ENCODE measurements at places on chromosomes 3 and 15. TPM values are rescaled to one million over a fixed set of nuclear protein-coding genes. Genes with fewer than 3 reads are reported as not detected.

Gene NCK1
- total RNA-seq = 35.3 TPM

Gene SNTN
- not detected for total RNA-seq

Gene ATP2B2
- total RNA-seq = not detected

Gene CCDC32
- 29.9 TPM for total RNA-seq

Gene KLHDC8B
- total RNA-seq = 1.5 TPM

- peaks cover 1% of the 10 kb centered on the region for H3K36me3 ChIP-seq
- peak; percentile 76 for DNase-seq
- H3K4me3 ChIP-seq = peak overlapping the region; percentile 4
- H3K27ac ChIP-seq = peak overlapping the region; percentile 66
- no peaks in the 10 kb centered on the region for H3K27me3 ChIP-seq
These were observed 185.8 kb upstream of the CFAP20DC start for GRCh38 chr3:59235634-59236012.

GRCh38 chr3:48347500-48347899 is 14.0 kb upstream of the SPINK8 start:
- DNase-seq = no peak
- H3K36me3 ChIP-seq = no peaks in the 10 kb centered on the region
- H3K4me3 ChIP-seq = no peak overlapping the region
- no peaks in the 10 kb centered on the region for H3K4me1 ChIP-seq
- peaks cover 30% of the 10 kb centered on the region for H3K27me3 ChIP-seq

DNA sequence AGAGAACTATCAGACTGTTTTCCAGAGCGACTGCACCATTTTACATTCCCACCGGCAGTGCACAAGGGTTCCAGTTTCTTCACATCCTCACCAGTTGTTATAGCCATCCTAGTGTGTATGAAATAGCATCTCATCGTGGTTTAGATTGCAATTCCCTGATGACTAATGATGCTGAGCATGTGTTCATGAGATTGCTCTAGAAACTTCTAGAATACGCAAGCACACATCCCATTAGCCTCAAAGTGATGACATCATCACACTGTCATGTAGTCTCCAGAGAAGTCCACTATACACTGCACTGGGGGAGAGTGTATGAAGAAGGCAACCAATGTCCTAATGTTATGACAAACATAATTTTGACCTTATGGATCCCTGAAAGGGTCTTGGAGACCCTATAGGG is 30.1 kb downstream of the FBLN2 start:
- H3K27me3 ChIP-seq = no peaks in the 10 kb centered on the region
- H3K4me3 ChIP-seq = no peak overlapping the region
- H3K27ac ChIP-seq = no peak overlapping the region

- H3K36me3 ChIP-seq = peaks cover 25% of the 10 kb centered on the region
- no peak for DNase-seq
- no peak overlapping the region for H3K4me3 ChIP-seq
- peaks cover 37% of the 10 kb centered on the region for H3K4me1 ChIP-seq
- H3K27me3 ChIP-seq = no peaks in the 10 kb centered on the region
- H3K27ac ChIP-seq = no peak overlapping the region
These were observed 20.2 kb downstream of the CNOT10 start for GRCh38 chr3:32705232-32705631.

DNA sequence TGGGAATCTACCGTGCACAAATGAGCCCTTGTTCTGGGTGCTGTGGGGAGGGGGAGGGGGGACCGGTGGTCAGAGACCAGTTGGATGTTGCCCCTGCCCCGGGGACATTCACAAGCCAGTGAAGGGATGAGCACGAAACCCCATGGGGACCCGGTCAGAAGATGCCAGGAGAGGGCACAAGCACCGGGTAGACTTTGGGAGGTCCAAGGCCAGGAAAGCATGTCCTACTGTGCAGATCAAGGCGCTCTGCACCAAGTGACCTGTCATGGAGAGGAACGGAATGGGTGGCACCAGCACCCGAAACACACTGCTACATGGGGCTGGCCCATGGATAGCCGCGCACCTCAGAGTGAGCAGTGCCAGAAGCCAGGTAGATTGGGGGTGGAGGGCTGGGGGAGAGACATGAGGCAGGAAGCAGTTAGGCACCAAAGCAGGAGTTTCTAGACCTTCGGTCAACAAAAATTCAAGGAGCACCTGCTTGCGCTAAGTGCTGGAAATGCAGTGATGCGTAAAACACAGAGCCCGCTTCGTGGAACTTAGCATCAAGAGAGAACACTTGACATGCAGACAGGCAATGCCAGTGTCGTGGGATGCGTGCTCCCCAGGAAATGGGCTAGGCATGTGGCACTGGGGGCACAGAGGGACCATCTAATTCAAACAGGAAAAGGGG is 99.1 kb downstream of the CPN2 start:
- DNase-seq = no peak
- H3K27ac ChIP-seq = no peak overlapping the region
- no peaks in the 10 kb centered on the region for H3K36me3 ChIP-seq
- no peaks in the 10 kb centered on the region for H3K27me3 ChIP-seq
- H3K4me3 ChIP-seq = no peak overlapping the region

DNA sequence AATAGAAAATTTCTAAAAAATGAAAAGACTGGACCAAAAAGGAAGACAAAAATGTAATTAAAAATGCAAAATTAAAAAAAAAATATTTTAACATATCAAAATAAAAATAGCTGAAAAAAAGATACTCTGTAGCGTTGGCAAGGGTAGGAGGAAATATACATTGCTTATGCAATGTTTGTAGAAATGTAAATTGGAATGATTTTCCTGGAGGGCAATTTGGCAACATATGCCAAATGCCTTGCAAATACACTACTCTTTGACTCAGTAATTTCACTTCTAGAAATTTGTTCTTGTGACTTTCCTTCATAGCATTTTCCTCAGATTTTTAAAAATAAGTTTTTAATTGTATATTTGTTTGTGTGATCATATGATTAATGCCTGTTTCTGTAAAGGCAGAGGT is 296.6 kb downstream of the ZNF621 start:
- H3K27me3 ChIP-seq = no peaks in the 10 kb centered on the region
- H3K4me3 ChIP-seq = no peak overlapping the region
- H3K4me1 ChIP-seq = no peaks in the 10 kb centered on the region
- H3K36me3 ChIP-seq = no peaks in the 10 kb centered on the region

- no peak for DNase-seq
- peaks cover 38% of the 10 kb centered on the region for H3K36me3 ChIP-seq
- peaks cover 3% of the 10 kb centered on the region for H3K27me3 ChIP-seq
- H3K4me1 ChIP-seq = peaks cover 24% of the 10 kb centered on the region
- no peak overlapping the region for H3K4me3 ChIP-seq
These were observed 7.8 kb downstream of the RPS17 start for GRCh38 chr15:82532383-82532990.

DNA sequence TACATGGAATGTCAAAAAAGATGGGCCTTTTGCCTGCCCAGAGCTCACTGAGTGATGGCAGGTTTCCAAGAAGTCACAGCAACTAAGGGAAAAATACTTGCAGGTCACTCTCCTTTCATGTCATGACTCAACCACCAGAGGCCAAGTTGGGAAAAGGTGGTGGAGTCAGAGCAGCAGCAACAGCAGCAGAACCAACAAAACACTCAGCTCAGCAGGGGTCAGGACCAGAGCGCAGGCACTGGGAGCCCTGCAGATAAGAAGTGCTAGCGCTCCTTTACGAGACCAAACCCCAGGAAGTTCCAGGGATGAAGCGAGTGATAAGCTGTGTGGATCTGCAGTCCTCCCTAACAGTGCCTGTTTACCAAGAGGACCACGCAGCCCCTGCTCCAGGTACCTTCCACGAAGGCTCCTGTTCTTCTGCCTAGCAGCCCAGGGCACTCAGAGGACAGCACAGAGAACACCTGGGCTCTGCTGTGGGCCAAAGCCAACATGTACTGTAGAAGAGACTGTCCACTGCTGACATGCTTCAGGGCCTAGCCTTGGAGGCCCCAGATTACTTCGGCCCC is 26.0 kb downstream of the POC1A start:
- no peak for DNase-seq
- H3K27me3 ChIP-seq = no peaks in the 10 kb centered on the region
- H3K4me3 ChIP-seq = no peak overlapping the region
- peaks cover 13% of the 10 kb centered on the region for H3K4me1 ChIP-seq

Measured in activated CD4-positive, alpha-beta T cell treated with anti-CD3 and anti-CD28 coated beads, Interleukin-2, amount 10 ng/mL, durations not matched to agents 24 days and 14 days (primary cell).